ENCODE measurements at places on chromosomes 12 and 14. TPM values are rescaled to one million over a fixed set of nuclear protein-coding genes. Genes with fewer than 3 reads are reported as not detected.

The ANKRD33 gene
- not detected for total RNA-seq

The CRIP1 gene
- total RNA-seq = 32.8 TPM

The DACT1 gene
- 9.8 TPM for total RNA-seq

DNA sequence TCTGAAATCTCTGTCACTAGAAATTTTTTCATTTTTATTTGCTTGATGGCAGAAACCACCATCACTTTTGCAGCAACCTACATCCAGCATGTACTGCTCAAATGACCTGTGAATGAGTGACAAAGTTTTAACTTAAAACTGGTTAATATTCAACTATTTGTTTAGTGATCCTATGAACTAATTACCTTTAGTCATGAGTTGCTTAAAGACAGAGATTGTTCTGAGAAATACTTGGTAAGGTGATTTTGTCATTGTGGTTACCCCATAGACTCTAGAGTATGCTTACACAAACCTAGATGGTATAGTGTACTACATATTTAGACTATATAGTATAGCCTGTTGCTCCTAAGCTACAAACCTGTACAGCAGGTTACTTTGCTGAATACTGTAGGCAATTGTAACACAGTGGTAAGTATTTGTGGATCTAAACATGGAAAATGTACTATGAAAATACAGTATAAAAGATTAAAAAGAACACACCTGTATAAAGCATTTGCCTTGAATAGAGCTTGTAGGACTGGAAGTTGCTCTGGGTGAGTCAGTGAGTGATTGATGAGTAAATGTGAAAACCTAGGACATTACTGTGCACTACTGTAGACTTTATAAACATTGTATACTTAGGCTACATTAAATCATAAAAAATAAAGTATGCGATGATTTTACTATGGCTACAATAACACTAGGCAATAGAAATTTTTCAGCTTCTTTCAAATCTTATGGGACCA lies 256.6 kb upstream of the PPFIA2 start:
- DNase-seq = no peak

GRCh38 chr12:116133636-116134214 lies 143.8 kb downstream of the MED13L start:
- no peak for DNase-seq

DNA sequence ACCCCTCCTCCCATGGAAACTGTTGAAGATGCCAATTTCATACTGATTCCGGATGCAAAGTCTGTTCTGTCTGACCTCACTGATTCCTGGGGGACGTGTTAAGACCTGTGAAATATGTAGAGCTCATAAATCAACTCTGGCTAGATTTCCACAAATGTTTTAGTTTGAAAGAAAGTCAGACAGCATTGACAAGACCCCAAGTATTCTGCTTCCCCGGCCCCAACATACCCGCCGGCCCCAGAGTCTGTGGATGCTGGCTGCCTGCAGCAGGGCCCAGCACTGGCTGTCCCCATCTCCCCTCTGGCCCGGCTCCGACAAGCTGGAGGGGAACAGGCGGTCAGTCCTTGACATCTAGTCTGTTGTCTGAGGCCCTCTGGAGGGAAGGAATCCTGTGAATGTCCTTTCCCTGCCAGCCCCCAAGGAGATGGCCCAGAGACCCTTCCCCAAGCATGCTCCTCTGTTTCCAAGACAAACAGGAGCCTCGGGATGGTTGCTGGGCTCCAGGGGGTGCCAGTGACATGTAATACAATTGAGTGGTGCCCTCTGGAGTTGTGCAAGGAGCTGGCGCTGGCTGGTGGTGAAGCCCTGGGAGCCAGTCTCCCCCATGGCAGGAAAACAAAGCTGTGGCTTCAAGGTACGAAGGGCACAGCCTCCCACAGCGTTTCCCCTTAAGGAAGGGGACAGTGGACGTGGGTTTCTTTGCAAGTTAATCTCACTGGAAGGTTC lies 22.3 kb downstream of the FBLN5 start:
- DNase-seq = no peak

The CMA1 gene
- total RNA-seq = 0.66 TPM

DNA sequence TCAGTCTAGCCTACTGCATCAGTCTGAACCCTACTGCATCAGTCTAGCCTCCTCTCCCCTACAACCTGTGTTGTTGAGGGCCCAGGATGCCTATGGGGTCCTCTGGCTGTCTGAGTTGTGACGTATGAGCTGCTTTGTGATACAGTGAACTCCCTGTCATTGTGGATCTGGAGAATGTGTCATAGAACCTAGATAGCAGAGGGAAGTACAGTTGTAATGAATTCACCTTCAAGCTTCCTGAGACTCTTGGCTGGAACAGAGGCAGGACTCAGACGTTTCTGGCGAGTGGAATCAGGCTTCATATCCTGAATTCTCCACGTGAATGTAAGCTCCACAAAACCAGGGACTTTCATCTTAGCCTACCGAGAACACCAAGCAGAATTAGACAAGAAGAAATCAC lies 17.0 kb downstream of the TBK1 start:
- DNase-seq = no peak

The RHOJ gene
- total RNA-seq = 11.4 TPM

DNA sequence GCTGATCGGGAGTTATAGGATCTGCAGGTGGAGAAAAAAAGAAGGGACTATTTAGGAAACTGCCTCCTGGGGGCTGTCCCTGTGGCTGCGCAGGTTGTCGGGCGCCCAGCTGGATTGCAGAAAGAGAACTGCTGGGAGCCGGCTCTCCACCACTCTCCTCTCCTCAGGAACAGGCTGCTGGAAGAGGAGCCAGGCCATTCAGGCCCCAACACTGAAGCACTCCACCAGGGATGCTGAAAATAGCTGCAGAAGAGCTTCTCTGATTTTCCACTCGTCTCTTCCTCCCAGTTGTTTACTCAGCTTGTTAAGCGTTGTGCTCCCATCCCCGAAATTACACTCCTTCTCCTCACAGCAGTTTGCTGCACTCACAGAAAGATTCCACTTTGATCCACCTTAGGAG lies 347.3 kb downstream of the GLT1D1 start:
- DNase-seq = no peak

Data from breast epithelium (tissue), 4 donors.